DMS 273 treated with DMSO at 0.1 percent for 48 hours (cell line): ENCODE measurements at places on chromosomes 11 and 22.

DNA sequence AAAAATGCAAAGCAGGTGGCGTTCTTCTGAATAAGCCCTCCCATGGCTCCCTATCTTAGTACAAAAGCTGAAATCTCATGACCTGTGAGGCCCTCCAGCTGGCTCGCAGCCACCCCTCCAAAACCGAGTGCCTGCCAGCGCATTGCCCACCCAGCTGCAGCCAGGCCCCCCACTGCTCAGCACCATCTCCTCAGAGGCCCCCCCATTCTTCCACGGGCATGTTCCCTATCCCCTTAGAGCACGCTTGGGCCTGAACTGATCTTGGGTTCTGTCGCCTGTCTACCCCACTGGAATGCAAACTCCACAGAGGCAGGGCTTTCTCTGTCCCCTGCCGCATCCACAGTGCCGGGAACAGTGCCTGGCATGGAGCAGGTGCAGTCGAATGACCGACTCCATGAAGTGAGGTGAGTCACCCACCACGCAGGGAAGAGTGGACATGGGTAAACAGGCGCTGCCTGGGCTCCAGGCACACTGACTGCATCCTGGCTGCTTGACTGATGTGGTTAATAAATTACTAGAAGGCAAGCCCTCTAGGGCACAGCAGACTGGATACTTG, 11.3 kb upstream of the EFCAB6 start:
- no peak for DNase-seq

DNA sequence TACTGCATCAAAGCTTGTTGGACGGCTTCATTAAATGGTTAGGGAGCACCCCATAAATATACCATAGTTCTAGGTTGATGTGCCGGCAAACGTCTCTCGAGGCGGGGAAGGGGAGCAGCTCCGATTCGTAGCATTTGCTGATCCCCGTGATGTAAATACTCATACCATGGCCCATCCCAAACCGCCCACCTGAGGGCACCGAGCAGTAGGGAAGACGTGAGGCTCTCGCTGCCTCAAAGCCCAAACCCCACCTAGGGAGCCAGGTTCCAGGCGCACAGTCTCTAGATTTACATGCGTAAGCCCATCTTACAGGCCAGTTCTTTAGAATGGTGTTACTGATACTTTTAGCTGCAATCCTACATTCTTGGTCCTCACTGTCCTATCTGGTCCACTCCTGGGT, 124.0 kb downstream of the FEZ1 start:
- no peak for DNase-seq

DNA sequence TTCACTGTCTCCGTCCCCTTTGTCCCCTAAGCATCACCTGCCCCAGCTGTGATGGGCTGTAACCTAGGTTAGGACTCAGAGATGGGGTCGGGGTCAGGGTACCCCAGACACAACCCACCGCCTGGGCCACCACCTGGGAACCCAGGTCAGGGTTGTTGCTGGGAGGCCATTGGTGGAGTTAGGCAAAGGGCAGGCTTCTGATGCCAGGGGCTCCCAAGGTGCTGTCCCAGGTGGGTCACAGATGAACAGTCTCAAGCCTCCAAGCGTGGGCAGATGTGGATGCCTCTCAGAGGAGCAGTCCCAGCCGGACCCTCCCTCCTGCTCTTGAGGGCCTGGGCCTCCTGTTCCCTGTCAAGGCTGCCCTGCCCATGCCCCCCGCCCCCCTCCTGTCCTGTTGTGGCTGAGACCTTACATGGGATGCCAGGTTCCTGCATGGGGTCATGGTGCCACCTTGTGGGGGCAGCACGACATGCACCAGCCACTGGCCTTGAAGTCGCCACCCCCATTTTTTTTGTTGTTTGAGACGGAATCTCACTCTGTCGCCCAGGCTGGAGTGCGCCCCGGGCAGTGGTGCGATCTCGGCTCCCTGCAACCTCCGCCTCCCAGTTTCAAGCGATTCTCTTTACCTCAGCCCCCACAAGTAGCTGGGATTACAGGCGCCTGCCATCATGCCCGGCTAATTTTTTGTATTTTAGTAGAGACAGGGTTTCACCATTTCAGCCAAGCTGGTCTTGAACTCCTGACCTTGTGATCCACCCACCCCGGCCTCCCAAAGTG, 12.1 kb downstream of the GATD1 start:
- DNase-seq: no peak

- DNase-seq: no peak
Measured at GRCh38 chr11:44538375-44539054, 26.9 kb upstream of the CD82 start.

- DNase-seq: no peak
Measured at GRCh38 chr11:125343086-125343717, 152.9 kb downstream of the FEZ1 start.

DNA sequence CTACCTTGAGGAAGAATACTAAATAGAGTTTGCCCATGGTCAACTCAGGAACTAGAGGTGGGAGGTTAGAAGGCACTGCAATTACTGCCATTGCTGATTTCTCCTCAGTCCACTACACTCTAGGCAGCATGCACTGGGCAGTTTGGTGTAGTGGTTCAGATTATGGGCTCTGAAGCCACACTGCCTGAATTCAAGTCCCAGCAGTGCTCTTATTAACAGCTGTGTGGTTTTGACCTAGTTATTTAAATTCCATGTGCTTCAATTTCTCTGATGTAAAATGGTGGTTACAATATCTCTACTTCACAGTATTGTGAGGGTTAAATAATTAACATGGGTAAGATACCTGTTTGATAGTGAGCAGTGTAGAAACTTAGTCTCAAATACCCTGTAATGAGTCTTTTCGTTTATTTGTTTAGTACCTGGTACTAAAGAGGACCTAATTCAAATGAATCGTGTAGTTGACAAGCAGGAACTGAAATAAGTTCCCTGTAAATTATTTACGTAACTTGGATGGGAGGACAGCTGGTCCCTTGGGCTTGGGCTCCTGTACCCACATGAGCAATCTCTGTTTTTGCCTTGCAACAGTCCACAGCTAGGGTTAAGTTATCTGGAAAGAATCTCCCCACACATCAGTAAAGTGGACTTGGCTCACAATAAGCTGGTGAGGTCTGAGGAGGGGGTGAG, 17.8 kb downstream of the PRR5L start:
- no peak for DNase-seq

- DNase-seq: no peak
Measured at GRCh38 chr22:38921806-38922205, 35.6 kb upstream of the APOBEC3A start.

DNA sequence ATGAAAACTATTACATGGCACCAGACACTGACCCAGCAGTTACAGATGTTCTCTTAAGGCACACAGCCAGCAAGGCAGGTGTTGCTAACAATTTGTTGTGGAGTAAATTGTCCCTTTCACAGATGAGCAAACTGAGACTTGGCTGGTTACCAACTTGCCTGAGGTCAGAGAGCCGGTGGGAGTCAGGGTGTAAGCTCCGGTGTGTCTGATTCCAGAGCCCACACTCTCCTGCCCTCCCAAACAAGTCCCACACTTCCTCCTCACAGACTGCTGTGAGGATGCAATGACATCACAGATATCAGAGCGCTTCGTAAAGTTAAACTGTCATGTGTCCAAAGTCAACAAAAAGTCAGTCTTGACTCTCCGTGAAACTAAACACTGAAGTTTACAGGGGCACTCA, 12.5 kb downstream of the GDPD5 start:
- no peak for DNase-seq

- DNase-seq: no peak
Measured at GRCh38 chr11:113472471-113472870, 2.7 kb downstream of the DRD2 start.

GRCh38 chr11:17250561-17251350, 25.8 kb upstream of the NUCB2 start:
- no peak for DNase-seq

- no peak for DNase-seq
Measured at GRCh38 chr11:61917334-61918109, at the start of gene RAB3IL1. Gene RAB3IL1 (minus strand): TSS chr11:61917566. CDS start chr11:61917367, 199 bp downstream.

- no peak for DNase-seq
Measured at GRCh38 chr11:2440646-2441045, 3.7 kb downstream of the TRPM5 start.

- no peak for DNase-seq
Measured at GRCh38 chr11:103727262-103727661, 309.2 kb upstream of the DDI1 start.

GRCh38 chr11:353179-353873, 16.0 kb upstream of the B4GALNT4 start:
- DNase-seq: no peak

GRCh38 chr11:2688381-2689231, 11.2 kb downstream of the KCNQ1OT1 start:
- no peak for DNase-seq

GRCh38 chr11:67649634-67650510, 658 bp downstream of the ACY3 start:
- no peak for DNase-seq

DNA sequence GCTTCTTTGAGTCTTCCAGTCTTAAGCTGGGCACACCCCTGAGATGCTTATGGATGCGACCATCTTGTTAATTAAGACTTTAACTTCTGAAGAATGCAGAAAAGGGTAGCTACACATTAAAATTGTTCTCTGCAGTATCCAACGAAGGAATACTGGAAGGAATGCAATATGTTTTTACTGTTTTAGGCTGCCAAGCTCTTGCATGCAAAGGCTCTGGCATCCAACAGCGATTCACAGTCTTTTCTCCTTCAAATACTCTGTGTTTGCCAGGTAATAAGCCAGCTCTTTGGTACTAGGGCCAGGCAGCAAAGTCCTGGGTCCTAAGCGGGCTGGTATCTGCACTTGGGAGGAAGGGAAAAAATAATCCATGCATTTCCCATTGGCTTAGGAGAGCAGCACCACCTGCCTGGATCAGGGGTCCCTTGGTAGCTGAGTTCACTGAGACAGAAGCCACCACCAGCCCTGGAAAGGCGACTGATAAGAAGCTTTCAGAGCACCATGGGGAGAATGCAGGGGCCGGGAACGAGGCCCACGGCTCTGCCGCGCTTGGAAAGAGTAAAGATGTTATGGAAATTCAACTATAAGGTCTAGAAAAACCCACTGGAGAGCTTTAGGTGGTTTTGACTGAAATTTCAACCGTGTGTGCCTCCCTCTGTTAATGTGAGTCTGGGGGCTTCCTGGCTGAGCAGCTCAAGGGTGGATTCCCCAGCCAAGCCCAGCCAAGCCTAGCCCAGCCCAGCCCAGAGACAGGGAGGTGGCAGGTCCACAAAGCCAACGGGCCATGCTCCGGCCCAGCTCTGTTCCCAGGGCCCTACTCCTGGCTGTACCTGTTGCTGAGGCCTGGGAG, 67.0 kb upstream of the CCND1 start:
- no peak for DNase-seq

DNA sequence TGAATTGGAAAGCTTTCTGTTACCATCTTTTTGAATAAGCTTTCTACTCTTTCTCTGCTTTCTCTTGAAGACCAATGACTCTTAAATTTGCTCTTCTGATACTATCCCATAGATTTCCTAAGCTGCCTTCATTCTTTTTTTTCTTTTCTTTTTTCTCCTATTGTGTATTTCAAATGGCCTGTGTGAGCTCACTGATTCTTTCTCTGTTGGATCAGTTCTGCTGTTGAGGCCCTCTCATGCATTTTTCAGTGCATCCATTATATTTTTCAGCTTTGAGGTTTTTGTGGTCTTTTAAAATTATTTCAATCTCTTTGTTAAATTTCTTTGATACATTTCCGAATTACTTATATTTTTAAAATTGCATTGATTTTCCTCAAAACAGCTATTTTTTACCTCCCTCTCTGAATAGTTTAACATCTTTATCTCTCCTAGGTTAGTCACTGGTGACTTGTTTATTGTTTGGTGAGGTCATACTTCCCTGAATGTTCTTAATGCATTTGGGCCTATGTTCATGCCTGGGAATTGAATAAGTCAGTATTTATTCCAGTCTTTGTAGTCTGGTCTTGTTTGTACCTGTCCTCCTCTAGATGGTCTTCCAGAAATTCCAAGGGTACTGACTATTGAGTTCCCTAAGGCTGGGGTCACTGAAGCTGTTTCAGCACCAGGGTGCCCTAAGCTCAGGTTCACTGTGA, 110.6 kb upstream of the SERPIND1 start:
- no peak for DNase-seq
